NCI-H524 (cell line): ENCODE measurements at places on chromosomes 12 and 14.

DNA sequence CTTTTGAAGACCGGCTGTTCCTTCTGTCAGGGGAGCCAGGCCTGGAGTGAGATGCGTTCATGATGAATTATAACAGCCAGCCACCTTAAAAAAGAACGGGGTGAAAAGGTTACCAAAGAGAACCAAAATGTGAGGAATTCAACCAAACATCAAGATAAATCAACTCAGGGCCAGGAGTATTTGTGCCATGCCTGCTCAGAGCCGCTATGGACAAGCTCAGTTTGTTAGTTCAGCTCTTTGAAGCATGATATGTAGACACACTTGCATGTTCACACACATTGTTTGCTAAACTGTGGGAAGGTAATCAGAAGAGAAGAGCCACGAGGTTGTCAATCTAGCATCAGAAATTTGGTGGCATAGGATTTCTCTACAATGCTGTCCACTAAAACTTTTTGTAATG is 367.4 kb upstream of the TBX3 start:
- DNase-seq = no peak

DNA sequence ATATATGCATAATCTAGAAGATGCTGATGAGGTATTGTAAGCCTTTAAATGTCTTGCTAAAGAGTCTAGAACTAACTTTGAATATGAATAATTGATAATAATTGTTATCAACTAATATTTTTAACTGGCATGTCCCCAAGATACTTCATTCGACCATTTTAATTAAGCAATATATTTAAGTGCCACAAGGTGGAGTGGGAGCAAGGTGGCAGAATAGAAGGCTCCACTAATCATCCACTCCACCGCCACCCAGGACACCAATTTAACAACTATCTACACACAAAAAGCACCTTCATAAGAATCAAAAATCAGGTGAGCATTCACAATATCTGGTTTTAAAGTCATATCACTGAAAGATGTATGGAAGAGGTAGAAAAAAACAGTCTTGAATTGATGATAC is 409.6 kb downstream of the SEC23A start:
- no peak for DNase-seq

DNA sequence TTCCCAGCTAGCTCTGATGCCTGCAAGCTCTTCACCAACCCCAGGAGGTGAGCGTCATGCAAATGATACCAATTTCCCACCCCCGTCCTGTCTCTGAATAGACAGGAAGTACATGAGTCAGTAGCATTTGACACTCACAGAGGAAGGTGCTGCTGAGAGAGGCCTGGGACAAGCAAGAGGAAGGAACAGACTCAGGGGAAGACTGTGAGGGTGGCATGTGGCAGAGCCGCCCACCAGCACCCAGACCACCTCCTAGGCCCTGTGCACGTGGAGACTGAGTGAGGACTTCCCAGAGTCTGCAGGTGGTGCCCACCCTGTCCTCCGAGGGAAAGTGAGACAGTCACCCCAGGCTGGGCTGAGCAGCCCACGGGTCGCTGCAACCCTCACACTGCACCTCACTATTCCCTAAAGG is 199.5 kb upstream of the SFSWAP start:
- DNase-seq = no peak

DNA sequence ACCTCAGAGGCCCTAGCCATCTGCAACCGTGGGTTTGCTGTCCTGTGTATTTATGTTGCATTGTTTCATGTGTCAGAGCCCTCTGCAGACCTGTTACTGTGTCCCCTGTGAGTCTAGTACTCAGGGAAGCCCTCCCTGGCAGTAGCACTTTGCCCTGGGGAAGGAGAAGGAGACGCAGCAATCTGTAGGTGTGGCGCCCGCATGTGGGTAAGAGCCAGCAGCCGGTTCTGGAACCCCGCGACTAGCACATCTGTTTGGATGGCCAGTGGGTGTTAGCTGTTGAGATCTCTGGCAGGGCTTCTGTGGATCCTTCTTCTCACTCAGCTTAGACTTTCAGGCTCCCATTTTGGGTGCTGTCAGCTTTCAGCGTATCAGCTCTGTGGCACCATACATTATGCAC is 57.0 kb downstream of the TECPR2 start:
- no peak for DNase-seq

- no peak for DNase-seq
Observed at GRCh38 chr12:76276499-76277151, 71.6 kb downstream of the BBS10 start.

DNA sequence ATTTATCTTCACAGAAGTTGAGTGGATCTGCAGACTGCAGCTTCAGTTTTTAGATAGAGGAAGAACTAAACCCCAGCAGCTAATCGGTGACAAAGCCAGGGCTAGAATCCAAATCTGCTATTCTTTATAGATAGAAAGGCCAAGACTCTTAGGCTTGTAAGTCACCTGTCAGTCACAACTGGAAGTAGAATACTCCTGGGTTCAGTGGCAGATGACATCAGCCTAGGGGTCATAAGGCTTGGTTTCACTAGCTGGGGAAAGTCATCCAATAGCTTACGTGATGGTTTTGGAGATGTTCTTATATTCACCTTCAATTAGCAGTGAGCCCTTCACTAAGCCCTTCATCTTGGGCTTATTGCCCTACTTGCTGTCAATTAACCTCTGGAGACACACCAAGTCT is 93.4 kb downstream of the APAF1 start:
- DNase-seq = no peak

GRCh38 chr12:69055280-69055679 is 122.3 kb upstream of the CPM start:
- DNase-seq = no peak

DNA sequence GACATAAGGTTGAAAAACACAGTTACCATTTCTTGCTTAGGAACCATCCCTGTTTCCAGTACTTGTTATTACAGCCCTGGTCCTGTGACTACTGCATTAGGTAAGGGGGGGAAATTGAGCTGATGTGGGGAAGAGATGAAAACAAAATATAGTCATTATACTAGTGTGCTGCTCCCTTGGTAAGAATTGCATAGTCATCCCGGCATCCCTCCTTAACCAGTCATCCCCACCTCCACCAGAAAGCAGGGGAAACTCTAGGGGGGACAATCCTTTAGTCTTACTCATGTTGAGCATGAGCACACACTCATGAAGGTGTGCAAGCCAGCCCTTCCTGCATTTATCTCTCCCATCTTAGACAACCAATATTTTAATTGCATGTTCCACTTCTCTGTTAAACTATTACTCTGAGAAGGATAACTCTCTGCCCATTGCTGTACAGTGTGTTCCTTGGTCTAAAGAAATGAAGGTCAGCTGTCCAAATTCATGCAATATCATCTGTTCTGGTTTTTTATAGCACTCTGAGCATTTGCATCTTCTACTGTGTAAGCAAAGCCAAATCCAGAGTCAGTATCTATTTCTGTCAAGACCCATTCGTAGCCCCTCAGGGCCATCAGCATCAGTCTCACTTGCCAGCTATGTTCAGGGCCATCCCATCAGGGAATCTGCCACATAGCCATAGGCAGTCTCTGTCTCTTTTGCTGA is 46.8 kb downstream of the TMEM30B start:
- DNase-seq = no peak

DNA sequence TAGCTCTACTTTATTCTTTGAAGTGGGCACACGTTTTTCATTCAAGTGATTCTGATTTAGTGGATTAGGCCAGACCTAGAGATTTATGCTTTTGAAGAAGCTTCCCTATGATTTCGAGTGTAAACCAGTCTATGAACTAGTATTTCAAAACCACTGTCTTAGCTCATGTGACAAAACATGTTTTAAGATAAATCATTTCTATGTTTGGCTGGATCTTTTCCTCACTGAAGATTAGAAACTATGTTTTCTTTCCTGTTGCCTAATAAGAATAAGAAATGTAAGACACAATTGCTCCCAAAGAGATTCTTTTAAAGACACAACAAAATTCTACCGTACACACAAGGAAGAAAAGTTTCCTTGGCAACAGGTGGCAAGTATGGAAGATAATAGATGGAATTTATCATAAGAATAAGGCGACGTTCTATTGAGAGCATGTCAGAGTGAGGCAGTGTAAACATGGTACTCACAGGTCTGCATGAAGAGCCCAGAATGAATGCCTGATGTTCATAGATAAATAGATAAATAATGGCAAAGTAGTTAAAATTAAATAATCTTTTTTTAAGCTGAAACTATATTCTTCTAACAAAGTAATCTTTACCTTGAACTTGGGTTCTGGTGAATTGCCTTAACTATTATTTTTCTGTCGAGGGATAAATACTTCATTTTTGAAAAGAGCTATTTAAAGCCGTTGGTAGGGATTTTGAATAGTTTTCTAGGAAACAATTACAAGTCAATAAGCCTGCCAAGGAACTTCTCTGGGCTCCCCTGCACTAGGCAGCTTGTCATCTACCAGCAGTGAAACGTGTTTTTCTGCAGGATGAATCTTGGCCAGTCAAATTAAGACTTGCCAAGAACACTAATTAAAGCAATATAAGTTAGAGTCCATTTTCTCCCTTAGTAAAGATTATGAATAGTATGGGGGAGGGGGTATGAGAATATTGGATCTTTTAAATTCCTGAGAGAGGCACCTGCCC is 34.1 kb upstream of the C12orf75 start:
- no peak for DNase-seq

- DNase-seq = no peak
Observed at GRCh38 chr12:25979563-25979962, 21.1 kb downstream of the RASSF8 start.

- peak; percentile 60 for DNase-seq
Observed at GRCh38 chr14:82710267-82710841, 1176.7 kb upstream of the SEL1L start.

DNA sequence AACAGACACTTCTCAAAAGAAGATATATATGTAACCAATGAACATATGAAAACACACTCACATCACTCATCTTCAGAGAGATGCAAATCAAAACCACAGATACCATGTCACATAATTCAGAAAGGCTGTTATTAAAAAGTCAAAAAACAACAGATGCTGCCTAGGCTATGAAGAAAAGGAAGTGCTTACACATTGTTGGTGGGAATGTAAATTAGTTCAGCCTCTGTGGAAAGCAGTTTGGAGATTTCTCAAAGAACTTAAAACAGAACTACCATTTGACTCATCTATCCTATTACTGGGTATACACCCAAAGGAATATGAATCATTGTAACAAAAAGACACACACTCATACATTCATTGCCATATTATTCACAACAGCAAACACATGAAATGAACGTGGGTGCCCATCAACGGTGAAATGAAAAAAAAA is 35.1 kb downstream of the EIF2S3B start:
- DNase-seq = no peak

DNA sequence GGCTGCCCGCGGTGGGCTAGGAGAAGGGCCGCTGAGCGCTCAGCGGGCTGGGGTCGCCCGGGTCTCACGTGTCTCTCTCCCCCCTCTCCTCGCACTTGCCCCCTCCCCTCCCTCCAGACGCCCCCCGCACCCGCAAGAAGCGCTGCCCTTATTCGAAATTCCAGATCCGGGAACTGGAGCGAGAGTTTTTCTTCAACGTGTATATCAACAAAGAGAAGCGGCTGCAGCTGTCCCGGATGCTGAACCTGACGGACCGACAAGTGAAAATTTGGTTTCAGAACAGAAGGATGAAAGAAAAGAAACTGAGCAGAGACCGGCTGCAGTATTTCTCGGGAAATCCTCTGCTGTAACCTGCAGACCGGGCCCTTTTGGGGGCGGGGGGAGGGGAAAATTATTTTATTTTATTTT is 314 bp upstream of the HOTAIR start:
- no peak for DNase-seq

DNA sequence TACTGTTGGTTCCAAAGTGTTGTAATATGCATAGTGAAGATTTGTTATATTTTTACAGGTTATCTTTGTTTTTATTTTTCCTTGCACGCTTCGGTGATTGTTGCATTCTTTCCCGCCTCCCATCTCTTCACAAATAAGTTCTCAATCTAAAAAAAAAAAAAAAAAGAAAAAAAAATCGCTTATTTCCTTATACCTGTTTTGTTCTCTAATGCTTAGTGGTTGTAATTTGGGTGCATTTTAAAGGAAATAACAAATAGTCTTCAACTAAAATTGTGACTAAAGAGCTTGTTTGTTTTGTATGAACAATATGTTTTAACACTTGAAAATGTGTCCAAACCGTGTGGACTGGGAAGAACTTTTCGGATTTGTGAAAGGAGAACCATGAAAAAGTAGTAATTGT is 1.5 kb downstream of the CAND1 start:
- no peak for DNase-seq

- peak; percentile 56 for DNase-seq
Observed at GRCh38 chr12:52740584-52740983, 36.6 kb downstream of the KRT76 start.

GRCh38 chr12:120065472-120065871 is 51.1 kb downstream of the RAB35 start:
- DNase-seq = no peak

GRCh38 chr14:104388011-104388521 is 191.5 kb upstream of the C14orf180 start:
- no peak for DNase-seq
